ENCODE measurements at places on chromosomes 1 and 21.

- DNase-seq: no peak
Measured at GRCh38 chr1:176479971-176480370, 17.0 kb downstream of the PAPPA2 start.

DNA sequence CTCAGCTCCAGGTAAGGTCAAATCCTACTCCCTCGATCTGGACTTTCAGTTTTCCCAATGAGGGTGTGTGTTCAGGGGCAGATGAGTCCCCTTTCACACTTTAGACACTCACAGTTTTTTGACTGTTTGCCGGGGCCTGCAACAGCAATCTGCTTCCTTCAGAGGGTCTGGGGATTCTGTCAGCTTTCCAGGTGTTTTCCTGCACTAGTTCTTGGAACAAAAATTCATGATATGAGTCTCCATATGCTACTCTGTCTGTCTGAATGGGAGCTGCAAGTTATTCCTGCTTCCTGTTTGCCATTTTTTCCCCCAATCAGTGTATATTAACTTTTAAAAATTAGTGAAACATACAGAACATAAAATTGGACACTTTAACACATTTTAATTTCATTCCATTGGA lies 24.3 kb downstream of the CYP4B1 start:
- DNase-seq: no peak

- DNase-seq: peak; percentile 6
Measured at GRCh38 chr1:163471779-163472650, 150.3 kb downstream of the NUF2 start.

- no peak for DNase-seq
Measured at GRCh38 chr1:64775113-64775512, 30.2 kb downstream of the RAVER2 start.

DNA sequence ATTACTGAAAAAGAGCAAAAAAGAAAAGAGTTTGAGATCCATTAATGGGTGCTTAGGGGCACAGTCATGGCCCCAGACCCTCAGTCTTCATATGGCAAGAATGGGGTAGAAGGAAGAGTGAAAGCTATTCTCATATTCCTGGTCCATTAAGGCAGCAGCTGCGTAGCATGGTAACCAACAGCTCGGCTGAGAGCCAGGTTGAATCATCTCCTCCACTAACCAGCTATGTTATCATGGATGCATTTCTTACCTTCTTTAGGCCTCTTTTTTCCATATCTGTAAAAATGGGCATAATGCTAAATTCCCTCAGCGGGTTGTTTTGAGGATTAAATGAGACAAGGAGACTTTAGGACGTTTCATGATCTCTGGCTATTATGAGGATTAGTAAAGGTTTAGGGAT lies 15.0 kb upstream of the SARS1 start:
- DNase-seq: no peak

- DNase-seq: no peak
Measured at GRCh38 chr1:164756741-164757140, 197.8 kb downstream of the PBX1 start.

GRCh38 chr1:77316966-77317365 lies 35.1 kb downstream of the AK5 start:
- DNase-seq: no peak

DNA sequence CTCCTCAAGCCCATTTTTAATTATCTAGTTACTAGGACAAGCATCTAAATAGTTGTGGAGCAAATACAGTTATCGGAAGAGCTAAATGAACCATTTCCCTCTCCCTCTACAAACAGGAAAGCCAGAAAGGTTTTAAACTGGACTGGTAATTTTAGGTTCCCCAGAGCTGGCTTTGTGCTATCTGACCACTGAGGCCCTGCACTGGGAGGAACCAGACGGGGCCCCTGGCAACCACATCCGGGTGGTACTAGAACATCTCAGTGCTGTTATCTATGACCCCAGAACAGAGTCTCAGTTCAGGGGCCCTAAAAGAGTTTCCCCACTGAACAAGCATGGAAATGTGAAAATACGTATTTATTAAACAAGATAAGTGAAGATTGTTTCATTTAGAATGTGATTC lies 7.7 kb upstream of the RSPH1 start:
- no peak for DNase-seq

- no peak for DNase-seq
Measured at GRCh38 chr1:181318858-181319235, 164.5 kb upstream of the CACNA1E start.

DNA sequence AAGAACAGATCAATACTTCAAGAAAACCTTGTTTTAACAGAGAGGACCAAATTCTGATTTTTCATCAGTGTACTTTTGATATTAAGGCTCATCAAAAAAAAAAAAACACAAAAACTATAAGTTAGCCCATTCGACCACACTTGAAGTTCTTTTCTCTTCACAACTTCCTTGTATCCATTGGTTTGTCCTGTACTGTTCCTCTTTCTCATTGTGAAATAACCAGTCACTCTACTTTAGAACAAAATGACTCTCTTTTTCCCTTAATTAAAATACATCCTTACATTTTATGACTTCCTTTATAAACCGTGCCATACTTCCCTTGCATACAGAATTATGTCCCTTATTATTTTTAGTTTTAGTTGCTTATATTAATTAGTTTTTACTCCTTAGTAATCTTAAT lies 8.4 kb downstream of the QSOX1 start:
- DNase-seq: no peak

DNA sequence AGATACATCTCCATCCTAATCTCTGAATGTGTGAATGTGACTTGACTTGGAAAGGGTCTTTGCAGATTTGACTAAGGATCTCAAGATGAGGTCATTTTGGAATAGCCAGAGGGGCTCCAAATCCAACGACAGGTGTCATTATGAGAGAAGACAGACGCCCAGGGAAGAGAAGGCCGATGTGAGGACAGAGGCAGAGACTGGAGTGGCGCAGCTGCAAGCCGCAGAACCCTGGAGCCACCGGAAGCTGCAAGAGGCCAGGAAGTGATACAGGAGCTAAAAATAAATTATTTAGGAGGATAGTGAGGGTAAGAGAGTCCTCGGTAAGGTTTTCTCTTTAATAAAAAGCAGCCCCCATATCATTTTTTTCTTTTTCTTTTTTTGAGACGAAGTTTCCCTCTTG lies 9.7 kb upstream of the AADACL4 start:
- no peak for DNase-seq

- no peak for DNase-seq
Measured at GRCh38 chr1:48581270-48581669, 109.3 kb upstream of the SPATA6 start.

GRCh38 chr1:28111157-28111556 lies 22.7 kb upstream of the EYA3 start:
- no peak for DNase-seq

DNA sequence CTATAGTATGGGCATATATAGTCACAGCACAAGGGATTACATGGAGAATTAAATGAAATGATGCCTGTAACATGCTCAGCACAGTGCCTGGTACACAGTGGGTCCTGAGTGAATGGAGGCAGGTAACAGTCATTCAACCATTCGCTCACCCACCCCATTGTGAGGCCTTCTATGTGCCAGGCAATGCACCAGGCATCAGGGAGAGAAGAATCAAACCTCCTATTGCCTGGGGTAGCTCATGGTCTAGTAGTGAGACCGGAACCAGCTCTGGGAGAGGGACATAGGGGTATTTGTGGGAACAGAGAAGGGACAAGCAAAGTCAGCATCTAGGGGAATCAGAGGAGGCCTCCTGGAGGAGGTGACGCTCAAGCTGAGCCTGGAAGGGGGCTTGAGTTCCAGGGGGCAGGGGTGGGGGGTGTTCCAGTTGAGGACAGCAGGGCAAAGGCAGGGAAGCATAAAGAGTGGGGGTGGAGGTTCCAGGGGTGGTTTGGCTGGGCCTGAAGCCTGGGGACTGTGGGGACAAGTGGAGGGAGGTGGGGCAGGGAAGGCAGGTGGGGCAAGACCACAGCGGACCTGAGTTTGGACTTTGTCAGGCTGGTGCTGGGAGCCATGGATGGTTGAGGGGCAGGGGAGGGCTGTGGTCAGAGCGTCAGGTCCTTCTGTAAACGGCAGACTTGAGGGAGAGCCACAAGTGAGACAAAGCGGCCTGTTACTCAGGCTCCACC lies 591.6 kb downstream of the PTPRU start:
- no peak for DNase-seq

DNA sequence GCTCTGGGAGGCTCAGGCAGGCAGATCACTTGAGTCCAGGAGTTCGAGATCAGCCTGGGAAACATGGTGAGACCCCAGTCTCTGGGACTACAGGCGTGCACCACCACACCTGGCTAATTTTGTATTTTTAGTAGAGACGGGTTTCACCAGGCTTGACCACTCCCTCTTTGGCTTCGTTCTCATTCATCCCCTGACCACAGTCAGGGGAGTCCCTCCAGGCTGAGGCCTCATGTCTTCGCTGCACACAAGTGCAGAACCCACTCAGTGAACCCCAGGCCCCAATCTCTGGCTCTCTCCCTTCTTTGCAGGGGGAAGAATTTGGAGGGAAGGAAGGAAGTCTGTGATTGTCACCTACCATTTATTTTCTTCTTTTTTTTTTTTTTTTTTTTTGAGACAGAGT lies 9.2 kb upstream of the RPS6KA1 start:
- DNase-seq: no peak

GRCh38 chr1:39632682-39633417 lies 6.6 kb downstream of the HEYL start:
- DNase-seq: peak; percentile 29

DNA sequence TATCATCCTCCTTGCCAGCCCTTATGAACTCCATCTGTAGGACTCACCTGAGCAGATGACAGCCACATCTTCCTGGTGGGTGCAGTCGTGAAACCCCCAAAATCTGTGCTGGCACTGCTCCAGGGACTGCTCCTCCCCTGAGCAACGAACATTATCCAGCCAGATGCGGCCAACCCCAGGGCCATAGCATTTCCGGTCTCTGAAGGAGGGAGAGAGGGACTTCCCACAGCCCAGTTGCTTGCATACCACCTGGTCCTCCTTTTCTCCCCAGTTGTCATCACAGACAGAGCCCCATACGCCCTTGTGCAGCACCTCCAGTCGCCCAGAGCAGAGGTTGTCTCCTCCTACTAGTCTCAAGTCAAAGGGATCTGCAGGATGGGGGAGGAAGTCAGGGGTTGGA lies 8.5 kb downstream of the CD5L start:
- DNase-seq: no peak

DNA sequence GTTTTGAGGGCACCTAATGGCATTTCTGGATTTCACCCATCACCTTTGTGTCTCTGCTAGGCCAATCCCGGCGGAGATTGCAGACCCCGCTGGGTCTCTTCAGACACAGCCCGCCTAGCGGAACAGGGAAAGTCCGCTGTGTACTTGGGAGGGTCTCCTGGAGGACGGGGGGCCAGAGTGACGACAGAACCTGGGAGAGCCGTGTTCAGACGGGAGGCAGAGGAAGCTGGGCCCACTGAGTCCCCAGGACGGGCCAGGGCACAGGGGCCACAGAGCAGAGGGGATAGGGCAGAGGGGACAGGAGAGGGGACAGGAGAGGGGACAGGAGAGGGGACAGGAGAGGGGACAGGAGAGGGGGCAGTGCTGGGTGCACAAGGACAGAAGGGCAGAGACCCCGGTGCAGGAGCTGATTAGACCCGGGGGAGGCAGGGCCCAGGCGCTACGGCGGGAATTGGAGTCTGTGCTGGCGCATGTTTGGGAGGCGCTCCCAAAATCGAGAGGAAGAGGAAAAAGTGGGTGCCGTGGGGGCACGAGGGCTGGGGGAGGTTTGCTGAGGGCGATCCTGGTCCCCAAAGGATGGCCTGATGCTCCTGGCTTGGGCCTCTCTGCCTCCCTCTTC lies 12.7 kb downstream of the TRPM2 start:
- DNase-seq: no peak

GRCh38 chr1:50109116-50109515 lies 396 bp downstream of the ELAVL4 start:
- no peak for DNase-seq

GRCh38 chr21:26570203-26570602 lies 2.9 kb downstream of the CYYR1 start:
- no peak for DNase-seq

GRCh38 chr1:212700223-212700891 lies 717 bp upstream of the BATF3 start:
- no peak for DNase-seq

DNA sequence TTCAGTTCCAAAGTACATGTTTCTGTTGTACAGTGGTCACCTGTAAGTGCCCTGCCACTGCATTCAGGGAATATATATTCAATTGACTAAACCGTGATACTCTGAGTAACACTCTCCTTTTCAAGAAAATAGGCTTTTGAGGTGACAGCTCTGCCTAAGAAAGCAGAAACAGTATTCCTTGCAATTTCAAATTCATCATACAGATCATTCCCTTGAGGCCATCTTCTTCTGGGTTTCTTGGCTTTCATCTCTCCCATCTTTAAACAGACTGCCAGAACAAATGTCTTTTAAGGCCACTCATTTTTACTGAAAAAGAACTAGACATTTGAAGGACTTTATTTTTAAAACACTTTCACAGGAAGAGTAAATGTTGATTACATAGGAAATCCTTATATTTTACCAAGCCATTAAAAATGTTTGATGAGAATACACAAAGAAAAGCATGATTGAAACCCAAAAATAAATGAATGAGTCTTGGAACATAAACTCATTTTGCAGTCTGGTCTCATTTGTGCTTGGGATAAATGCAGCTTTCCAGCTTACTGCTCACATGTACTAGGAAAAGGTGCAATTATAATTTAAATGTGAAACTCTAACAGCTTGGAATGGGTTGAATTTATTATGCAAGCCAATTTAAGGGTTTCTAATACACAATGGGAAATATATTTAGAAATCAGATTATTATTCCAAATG lies 34.7 kb downstream of the PLPPR5 start:
- no peak for DNase-seq

DNA sequence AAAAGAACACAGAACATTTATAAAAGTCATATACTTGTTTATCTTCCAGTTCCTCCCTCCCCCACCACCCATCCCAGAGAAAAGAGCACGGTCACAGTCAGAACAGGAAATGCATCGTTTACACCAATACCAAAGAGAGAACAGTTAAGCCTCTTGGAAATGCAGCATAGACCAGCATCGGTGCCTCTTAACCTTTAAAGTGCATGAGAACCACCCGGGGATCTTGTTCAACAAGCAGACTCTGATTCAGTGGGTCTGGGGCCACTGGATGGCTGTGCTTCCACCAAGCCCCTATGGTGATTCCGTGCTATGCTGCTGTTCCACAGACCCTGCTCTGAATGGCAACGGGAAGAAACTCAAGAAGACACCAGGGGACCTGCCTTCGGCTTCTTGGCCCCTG lies 19.2 kb downstream of the FAM89A start:
- DNase-seq: no peak

DNA sequence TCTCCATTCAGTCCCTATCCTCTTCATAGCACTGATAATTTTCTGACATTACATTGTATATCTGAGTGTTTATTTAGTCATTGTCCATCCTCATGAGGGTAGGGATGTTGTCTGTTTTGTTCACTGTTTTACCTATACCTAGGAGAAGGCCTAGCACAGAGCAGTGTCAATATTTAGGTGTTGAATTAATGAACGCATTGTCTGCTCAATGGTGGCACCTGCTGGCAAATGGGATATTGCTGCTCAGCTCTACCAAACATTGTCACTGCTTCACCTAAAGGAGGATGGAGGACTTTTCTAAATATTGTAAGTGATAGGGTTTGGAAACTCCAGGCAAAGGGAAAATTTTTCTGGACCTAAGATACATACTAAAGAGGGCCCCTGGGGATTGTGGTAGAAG lies 243.9 kb downstream of the RRAGC start:
- no peak for DNase-seq

Measured in DMS79 treated with DMSO at 0.1 percent for 48 hours (cell line).